ENCODE measurements at places on chromosomes 5 and 9.

DNA sequence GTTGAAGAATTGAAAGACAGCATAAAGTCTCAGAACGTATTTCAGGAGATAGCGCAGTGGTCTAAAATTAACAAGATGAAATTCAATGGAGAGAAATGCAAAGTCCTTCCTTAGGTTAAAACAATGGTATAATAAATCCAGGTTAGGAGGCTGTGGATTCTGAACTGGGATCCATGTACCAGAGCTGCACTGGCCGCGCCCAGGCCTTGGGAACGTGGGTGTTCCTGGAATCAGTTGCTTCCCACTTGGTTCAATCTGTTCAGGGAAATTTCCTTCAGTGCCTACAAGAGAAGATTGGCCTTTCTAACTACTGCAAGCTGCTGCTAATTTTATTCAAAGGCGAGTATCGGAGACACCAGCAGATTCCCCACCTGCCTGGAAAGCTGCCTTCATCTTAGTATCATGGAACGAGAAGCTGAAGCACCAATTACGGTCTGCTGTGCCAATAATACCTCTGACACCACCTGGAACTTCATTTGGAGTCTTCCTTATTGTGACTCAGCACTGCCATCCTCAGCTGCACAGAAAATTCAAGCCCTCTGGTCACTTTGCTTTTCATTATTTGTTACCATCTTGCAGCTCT is 14.3 kb upstream of the CTNND2 start:
- no peak for DNase-seq

DNA sequence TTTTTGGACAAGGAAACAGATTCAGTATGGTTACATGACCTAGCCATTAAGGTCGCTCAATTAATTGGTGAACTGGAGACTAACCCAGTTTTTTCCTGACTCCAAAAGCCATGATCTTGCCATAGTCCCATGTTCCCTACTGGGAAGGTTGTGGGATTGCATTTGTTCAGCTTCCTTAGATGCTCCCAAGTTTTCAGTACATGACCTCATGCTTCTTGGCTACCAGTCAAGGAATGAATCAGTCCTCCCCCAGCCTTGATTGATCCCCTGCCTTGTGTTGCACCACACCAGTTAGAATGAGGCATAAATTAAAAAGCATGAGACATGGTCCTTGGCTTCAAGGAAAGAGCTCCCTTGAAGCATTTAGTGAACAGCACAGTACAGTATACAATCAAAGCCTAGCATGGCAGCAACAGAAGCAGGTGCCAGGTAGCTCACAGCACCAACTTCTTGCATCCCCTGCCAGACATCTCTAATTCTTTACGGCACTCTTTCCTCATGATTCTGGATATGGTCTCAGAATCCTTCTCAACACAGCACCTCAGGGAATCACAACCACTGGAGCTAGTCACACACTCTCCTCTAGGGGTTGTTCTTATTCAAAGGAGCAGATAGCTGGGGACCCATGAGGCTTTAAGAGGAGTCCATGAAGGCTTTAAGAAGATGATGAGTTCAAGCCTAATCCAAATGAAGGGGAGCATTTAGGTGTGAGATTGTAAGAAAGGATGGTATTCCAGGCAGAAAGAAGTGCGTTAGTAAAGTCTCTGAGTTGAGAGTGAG is 295.5 kb upstream of the CLINT1 start:
- DNase-seq = no peak

GRCh38 chr5:17343675-17344074 is 126.2 kb downstream of the BASP1 start:
- no peak for DNase-seq

DNA sequence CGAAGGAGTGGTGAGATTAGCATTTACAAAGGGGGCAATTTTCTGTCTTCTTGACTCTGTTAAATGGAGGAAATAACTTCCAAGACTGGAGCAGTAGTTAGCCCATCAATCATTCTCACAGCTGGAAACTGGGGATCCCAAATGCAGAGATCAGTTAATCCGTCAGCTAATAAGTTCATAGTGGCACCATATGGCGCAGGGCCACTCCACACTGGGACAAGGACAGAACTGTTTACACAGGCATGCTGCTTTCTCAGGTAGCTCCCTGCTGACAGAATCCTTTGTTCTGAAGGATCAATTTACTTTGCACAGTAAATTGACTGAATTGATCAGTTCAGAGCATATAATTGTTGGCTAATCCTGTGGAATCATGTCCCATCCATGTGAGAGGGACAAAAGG is 395.7 kb downstream of the TMEM161B start:
- no peak for DNase-seq

- peak; percentile 55 for DNase-seq
Measured at GRCh38 chr5:39714036-39714698, 289.4 kb upstream of the DAB2 start.

DNA sequence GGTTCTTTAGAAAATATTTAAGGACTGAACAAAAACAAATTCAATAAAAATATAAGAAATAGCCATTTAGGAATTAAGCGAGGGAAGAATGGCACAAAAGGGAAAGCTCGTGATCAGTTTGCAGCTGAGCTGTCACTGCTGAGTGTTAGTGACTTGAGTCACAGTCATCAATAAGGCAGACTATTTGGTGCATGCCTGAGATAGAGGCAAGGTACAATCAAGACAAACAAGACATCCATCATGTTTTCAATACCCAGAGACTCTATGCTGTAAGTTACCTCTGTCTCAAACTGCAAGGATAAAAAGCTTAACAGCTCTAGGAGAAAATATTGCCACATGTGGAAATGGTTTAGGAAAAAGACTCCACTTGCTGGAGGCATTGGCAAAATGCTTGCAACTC is 426.4 kb upstream of the TYRP1 start:
- no peak for DNase-seq

- no peak for DNase-seq
Measured at GRCh38 chr5:54083851-54084250, 226.5 kb downstream of the ARL15 start.

GRCh38 chr5:88683506-88684135 is 199.4 kb downstream of the MEF2C start:
- no peak for DNase-seq

DNA sequence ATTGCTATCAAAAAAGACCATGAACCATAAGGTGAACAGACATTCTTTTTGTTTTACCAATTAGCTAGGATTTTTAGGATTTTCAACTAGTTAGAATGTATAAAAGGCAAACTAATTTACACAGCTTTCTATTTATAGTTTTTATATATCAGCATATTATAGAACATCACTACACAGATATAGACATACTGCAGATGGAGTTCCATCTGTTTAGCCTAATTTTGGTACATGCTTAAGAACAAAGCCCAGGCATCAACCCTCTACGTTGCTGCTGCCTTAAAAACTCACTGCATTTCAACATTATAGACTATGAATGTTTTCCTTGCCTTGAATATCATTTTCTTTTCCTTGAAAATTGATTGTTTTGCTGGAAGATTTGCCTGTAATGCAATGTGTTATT is 2227.5 kb upstream of the C9orf72 start:
- DNase-seq = no peak

GRCh38 chr9:109471475-109472393 is 26.4 kb downstream of the PTPN3 start:
- no peak for DNase-seq

DNA sequence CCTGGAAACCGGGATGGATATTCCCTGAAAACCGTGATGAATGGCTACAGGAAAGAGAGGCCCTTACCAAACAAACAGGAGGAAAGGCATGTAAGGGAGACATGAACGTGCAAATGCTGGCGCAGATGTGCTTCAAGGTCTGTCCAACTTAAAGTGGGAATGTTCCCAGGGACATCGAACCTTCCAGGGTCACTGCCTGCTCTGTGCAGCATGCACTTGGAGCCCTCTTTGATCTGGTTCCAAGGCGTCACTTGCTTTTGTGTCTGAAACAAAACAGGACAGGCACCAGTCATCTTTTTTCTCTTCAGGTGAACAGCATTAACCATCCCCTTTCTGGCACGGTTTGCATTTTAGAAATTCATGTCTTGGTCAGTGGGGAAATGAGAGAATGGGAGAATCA is 479.4 kb downstream of the RASEF start:
- no peak for DNase-seq

DNA sequence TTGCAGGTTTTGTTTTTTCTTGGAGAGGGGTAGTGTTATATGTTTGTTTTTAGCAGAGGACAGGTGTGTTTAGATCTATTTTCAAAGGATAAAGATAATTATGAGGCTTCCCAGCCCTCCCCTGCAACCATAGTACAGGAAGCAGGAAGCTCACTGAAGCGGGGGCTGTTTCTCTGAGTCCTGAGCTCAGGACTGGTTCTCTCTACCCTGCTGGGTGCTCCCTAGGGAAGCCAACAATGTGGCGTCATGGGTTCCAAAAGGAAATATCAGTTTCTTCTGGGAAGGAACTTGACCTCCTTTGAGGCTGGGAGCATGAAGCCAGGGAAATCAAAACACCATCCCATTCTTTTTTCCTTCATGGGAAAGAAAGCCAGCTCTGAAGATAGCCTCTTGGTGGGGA is 62.2 kb downstream of the RAD23B start:
- DNase-seq = no peak

- DNase-seq = no peak
Measured at GRCh38 chr5:74482523-74482922, 158.0 kb downstream of the ENC1 start.

- peak; percentile 62 for DNase-seq
Measured at GRCh38 chr5:139863855-139864558, 68.4 kb downstream of the PSD2 start.

- DNase-seq = no peak
Measured at GRCh38 chr9:109802491-109802890, 22.5 kb downstream of the PALM2AKAP2 start.

DNA sequence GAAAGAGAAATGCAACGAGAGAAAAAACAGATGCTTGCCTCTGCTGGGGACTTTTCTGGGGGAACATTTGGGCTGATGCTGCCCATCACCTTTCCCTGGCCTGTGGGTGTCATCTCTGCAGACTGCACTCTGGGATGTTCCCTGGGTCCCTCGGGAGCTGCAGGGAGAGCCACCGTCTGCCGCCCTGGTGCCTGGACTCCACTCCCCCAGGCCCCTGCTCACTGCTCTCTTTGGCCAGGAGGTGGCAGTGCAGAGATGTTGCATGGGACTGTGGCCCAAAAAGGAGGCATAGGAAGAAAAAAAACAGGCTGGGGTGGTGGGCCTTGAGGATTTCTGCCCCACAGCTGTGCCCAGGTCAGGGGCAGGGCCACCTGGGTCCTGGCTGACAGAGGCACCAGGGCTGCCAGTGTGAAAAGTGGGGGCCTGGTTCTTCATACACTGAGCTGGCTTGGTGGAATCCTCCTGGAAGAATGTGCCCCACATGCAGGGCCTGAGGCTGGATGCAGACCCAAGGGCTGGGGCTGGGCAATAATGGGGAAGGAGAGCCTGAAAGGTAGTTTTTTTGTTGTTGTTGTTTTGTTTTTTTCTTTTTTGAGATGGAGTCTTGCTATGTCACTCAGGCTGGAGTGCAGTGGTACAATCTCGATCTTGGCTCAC is 353.6 kb downstream of the SLIT3 start:
- DNase-seq = no peak

GRCh38 chr5:129820-130219 is 37.9 kb downstream of the PLEKHG4B start:
- DNase-seq = no peak

GRCh38 chr5:113178073-113178779 is 201.6 kb downstream of the DCP2 start:
- no peak for DNase-seq

DNA sequence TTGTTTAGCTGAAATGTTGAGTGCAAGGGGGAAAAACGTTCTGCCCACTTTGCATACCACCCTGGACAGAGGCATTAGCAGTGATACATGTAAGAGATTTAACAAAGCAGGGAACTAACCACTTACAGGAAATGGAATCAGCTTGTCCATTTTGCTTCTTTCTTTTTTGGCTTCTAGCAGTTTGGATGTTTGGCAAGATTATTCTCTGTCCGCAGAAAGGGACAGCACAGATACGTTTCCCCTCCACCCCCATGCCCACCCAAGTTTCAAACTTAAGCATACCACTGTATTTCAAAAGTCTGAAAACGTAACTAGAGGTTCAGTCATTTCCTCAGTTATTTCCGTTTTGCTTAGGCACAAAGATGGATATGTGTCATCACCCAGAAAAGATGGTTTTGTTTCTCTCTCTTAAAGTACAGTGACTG is 118.4 kb downstream of the GDNF start:
- DNase-seq = no peak

- no peak for DNase-seq
Measured at GRCh38 chr9:22214021-22214420, 204.9 kb upstream of the CDKN2B start.

GRCh38 chr5:134609232-134609851 is 23.3 kb downstream of the SAR1B start:
- no peak for DNase-seq

DNA sequence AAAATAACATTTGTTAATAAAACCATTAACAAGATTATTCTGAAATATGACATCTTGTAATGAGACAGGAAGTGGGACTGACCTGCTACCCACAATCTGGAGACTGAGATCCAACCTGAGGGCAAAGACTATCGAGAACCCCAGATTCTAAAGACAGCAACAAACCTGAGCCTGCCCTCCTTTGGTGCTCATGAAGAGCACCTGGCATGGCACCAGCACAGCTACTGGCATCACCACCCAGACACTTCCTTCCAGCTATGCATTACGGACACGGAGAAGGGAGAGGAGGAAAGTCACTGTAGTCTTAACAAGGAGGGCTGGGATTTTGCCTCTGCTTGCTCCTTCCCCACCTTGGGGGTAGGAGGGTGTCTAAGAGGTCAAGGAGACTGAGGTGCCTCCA is 105.5 kb downstream of the AUH start:
- no peak for DNase-seq

DNA sequence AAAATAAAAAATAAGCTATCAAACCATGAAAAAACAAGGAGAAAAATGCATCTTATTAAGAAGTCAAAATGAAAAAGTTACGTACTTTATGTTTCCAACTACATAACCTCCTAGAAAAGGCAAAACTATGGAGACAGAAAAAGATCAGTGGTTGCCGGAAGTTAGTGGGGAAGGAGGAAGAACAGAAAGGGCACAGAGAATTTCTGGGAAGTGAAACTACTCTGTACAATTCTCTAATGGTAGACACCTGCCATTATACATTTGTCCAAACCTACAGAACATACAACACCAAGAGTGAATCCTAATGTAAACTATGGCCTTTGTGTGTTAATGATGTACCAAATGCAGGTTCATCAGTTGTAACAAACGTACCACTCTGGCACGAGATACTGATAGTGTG is 25.3 kb downstream of the SMU1 start:
- DNase-seq = no peak

GRCh38 chr5:151095341-151096000 is 14.6 kb upstream of the TNIP1 start:
- no peak for DNase-seq

DNA sequence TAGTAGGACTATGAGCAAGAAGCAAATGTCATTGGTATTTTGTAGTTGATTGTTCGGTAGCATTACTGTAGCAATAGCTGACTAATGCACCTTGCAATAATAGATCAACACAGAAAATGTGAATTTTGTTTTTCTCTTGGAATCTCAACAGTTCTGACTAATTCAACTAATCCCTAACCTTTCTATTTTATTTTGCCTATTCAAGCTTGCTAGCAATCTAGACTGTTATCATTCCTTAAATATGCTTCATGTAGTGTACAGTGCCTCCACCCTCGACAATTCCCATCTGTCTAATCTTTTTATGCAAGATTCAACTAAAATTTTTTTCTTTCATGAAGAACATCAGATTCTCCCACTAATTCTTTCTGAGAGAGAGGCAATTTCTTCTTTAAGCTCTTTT is 570.6 kb downstream of the PDE4D start:
- DNase-seq = no peak

GRCh38 chr9:36930941-36931340 is 103.1 kb downstream of the PAX5 start:
- no peak for DNase-seq

Data from CD4-positive, alpha-beta T cell treated with Interleukin-2 at 100 ng/mL for 4 hours (primary cell).